T-helper 1 cell (primary cell): ENCODE measurements at places on chromosomes 6 and 20.

GRCh38 chr6:5367510-5367909 lies 106.2 kb downstream of the FARS2 start:
- no peak for DNase-seq

DNA sequence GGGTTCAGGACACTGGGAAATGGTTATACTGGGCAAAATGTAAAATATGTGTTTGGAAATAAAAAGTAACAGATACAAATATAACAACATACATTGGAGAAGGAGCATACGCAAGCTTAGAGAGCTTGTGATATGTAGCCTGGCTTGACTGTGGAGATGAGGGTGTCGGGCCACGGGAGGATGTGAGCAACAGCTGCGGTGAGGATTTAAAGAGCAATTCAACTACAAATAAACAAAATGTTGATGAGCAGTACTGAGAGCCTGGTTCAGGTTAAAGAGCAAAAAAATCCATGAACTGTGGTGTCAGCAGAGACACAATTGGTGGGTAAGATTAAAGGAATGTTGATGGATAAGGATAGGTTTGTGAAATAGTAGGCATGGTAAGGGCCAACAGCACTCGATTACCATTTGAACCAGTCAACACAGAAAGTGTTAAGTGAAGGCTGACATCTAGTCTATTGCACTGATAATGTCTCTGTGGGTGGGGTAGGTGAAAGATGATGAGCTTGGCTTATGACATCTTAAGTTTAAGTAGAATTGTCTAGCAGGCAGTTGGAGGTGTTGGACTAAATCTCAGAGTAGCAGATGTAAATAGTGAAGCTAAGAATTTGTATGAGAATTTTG lies 723.2 kb downstream of the EPM2A start:
- no peak for DNase-seq

DNA sequence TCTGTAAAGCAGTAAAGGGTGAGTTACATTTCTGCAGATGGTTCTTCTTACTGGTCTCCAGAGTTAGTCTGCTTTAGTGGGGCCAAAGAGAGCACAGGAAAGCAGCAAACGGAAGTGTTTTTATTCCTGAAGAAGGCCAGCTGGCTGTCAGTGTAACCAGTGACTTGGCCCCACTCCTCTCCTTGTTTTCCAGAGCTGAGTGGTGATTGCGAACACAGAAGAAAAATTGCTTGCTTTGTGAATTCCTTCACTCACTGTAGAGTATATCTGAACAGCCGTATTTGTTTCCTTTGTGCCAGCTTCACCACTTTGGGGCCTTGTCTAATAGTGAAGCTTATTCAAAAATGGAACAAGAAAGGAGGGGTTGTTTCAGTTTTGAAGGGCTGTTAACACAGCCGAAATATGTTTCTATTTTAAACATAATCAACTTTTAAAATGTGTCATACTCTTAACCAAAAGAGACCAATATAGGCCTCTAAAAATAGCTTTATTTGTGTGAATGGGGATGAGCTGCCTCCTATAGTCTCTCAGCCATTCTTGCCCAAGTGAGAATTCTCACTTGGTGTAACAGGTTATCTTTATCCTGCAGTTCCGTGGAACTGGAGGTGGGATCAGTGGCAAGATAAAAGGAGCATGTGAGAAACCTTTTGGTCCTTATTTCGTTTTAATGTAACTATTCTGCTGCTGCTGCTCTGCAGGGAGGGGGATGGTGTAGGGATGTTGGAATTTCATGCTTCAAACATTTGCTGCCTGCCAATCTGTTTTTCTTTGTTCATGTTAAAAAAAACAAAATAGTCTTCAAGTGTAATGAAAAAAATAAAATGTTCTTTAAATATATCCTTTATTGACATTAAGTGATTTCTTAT lies 37.8 kb downstream of the ZC2HC1B start:
- DNase-seq: no peak

DNA sequence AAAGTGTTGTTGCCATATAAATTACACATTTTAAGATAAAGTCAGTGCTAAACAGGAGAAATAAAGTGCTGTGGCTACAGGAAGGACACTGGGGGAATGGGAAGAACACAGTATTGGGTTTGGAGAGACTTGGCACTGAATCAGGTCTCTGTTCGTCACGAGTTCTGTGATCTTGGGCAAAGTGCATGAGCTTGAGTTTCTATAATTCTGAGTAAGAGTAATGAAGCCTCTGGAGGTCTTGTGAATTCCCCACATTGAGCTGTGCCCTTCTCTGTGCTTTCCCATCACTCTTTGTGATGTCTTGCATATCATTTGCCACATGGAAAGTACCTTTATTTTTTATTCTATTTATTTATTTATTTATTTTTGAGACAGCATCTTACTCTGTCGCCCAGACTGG lies 16.8 kb upstream of the EEF1A1 start:
- DNase-seq: no peak

- DNase-seq: peak; percentile 34
Measured at GRCh38 chr6:27332692-27333641, 20.9 kb upstream of the POM121L2 start.

DNA sequence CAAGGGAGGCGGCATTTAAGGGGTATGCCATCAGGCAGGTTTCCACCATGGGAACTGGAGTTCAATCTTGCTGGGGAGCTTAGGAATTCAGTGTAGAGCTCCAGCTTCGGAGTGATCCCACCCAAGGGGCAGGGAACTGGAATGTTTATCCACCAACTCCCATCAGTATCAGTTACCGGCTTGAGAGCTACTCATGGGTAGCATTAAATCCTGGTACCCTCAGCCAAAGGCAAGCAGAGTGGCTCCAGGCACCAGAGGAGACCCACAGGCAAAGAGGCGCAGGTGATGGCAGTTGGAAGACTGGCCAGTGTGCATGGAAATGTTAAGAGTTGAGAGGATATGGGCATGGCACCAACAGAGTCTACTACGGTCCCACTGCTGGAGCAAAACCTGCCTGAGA lies 14.1 kb downstream of the EDEM2 start:
- no peak for DNase-seq

- DNase-seq: no peak
Measured at GRCh38 chr6:11625302-11625701, 87.8 kb downstream of the TMEM170B start.

GRCh38 chr20:8858181-8858787 lies 210.6 kb upstream of the PLCB4 start:
- DNase-seq: no peak

DNA sequence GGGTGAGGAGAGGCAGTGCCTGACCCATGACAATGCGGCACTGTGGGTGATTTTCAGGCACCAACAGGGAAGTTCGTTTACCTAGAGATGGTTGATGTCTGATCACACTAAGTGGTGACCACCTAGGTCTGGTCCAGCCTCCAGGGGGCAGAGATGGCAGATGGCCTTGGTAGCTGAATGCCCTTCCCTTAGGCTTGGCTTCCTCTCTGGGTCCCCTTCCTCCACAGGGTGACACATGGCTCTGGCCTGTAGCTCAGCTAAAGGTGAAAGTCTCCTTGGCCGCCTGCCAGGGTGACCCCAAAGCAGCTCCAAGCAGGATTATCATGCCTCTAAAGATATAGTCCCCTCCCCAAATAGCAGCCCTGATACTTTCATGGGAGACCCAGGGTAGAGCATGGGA lies 6.4 kb downstream of the GDAP1L1 start:
- DNase-seq: no peak

GRCh38 chr20:48490961-48491831 lies 336.6 kb downstream of the PREX1 start:
- DNase-seq: no peak

GRCh38 chr20:63487116-63487764 lies 11.6 kb downstream of the EEF1A2 start:
- DNase-seq: no peak

DNA sequence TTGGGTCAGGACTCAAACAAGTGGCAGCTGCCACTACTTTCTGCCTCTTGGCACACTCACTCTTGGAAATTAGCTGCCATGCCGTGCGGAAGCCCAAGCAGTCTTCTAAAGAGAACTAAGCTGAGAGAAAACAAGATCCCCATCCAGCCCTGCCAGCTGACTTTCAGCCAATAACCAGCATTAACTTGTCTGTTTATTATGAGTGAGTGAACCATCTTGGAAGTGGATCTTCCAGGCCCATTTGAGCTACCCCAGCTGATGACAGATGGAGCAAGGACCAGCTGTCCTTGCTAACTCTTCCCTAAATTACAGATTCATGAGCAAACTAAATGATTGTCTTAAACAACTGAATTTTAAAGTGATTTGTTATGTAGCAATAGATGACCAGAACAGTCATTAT lies 73.9 kb upstream of the RBM24 start:
- no peak for DNase-seq

DNA sequence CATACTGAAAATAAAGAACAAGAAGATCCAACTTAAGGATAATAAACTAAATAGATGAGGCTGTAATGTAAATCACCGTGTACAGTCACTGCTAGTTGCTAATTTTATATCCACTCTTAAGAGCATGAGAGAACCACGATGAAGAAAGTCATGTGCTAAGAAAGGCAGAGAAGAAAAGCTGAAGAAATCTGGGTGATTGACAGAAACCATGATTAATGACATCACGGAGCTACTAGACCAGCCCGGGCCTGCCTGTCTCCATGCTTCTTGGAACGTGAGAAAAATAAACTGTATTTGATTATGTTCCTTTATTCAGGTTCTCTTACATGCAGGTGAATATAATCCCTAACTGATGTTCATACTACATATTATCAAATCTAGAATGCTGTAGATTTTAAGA lies 84.2 kb upstream of the E2F3 start:
- DNase-seq: no peak

DNA sequence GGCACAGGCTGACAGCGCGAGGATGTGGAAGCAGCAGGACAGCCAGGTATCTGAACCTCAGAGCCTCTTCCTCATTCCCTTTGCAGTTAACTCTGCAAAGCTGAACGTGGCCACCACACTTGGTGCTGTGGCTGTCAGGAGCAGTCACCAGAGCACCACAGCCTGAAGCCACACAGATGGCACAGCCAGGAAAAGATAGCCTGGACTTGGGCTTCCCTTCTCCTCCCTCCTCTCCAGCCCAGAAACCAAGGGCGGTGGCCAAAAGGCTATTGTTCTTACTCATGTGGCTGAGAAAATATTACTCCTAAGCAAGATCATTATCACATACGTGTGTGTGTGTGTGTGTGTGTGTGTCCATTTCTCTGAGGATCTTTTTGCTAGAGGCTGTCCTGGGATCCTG lies 39.8 kb downstream of the CD164 start:
- DNase-seq: no peak

DNA sequence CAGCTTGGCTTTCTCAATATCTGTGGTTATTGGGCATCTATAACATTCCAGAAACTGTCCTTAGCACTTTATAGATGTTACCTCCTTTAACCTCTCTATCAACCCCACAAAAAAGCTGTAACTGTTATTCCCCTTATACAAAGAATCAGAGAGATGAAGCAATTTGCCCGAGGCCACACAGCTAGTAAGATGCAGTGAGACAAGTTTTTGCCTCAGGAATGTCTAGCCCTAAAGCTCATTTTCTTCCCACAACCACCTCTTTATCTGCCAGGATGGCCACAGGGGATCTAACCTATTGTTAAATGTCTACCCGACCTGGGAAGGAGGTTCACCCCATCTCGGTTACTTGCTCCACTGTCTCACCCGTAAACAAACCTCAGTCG lies 31.9 kb upstream of the TCP11 start:
- no peak for DNase-seq

DNA sequence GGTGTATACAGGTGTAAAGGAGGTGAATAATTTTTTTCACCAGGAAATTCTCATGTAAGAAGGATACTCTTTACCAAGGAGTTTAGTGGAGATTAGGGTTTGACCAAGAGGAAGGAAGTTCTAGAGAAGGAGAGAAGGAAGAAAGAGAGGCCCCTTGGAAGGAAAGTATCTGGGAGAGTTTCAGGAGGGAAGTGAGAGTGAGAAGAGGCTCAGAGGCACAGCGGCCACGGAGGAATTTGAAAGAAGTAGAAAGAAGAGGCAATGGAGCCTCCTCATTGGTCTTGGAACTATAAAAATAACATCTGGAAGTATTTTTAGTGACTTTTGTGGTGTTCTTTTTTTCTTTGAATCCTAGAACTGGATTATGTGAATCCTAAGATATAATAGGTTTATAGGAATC lies 50.8 kb upstream of the MCUR1 start:
- no peak for DNase-seq

GRCh38 chr20:13788167-13788834 lies 3.5 kb downstream of the NDUFAF5 start:
- peak; percentile 17 for DNase-seq

GRCh38 chr20:58555078-58555765 lies 40.0 kb upstream of the APCDD1L start:
- DNase-seq: no peak

GRCh38 chr20:39311851-39312506 lies 349.8 kb downstream of the DHX35 start:
- no peak for DNase-seq

- DNase-seq: no peak
Measured at GRCh38 chr6:128882991-128883611, at the start of gene LAMA2. Gene LAMA2 (plus strand): TSS chr6:128883138. CDS start chr6:128883246, 108 bp downstream.

DNA sequence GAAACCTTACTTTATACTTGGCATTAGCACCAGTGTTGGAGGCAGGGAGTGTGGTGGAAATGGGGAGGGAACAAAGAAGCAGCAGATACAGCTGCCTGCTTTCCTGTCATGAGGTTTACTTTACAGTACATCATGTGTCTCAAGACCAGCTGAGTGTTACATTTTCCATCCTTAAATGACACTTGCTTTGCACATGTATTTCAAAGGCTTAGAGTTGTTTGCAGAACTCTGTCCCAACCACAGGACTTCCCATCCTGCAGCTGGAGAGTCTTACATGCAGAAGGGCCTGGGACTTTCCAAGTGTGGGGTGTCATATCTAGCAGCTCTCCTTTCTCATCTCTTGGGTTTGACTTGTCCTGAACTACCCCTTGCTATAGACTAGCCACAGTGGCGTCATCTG lies 395.9 kb downstream of the DHX35 start:
- no peak for DNase-seq
